ENCODE measurements at places on chromosomes 1 and 21.

DNA sequence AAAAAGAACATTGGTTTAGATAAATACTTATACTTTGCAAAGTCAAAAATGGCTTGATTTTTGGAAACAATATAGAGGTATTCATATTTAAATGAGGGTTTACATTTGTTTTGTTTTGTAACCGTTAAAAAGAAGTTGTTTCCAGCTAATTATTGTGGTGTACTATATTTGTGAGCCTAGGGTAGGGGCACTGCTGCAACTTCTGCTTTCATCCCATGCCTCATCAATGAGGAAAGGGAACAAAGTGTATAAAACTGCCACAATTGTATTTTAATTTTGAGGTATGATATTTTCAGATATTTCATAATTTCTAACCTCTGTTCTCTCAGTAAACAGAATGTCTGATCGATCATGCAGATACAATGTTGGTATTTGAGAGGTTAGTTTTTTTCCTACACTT is 65.3 kb upstream of the SAMD13 start:
- DNase-seq, result no peak

DNA sequence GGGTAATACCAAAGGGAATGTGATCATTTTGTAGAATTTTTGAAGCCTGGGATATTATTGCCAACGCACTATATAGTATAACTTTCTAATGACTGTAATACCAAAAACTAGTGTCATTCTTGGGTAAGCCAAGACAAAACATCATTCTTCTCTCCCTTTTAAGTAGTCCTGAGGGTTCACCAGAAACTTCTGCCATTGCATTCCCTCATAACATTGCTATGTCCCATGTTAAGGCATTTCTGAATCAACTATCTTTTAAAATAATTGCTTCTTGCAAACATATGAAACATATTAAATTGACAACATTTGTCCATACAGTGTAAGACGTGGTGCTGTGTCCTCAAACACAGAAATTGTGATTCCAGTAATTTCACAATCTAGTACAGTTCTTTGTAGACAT is 29.9 kb upstream of the C1orf21 start:
- no peak for DNase-seq

- no peak for DNase-seq
Measured at GRCh38 chr1:164838786-164839185, 279.8 kb downstream of the PBX1 start.

DNA sequence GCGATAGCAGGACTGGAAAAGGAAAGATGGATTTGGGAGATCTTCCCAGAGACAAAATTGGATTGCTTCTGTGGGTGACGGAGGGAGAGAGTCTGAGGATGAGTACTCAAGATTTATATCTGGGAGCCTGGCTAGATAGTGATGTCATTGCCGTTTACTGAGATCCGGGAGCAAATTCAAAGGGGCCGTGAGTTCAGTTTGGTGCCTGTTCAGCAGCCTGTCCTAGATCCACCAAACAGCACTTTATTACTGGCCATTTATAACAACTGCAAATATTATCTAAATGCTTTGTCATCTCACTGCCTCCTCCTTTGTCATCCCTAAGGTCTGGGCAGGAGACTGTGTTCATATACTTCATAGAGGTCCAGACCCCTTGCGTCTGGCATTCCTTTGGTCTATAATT is 29.2 kb downstream of the MAPKAPK2 start:
- DNase-seq, result no peak

DNA sequence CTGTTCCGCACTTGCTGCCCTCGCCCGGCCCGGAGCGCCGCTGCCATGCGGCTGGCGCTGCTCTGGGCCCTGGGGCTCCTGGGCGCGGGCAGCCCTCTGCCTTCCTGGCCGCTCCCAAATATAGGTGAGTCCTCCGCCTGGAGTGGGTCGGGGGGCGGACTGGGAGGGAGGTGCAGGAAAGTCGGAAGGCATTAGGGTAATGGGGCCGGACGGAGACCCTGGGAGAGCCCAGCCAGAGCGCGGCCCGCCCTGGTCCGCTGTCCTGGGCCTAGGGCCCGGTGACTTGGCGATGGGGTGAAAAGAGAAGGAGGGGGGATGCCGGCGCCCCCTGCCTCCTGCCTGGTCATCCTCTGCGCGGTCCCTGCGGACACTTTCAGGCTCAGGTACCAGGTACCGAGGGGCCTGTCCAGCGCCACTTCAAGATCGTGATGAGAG is 243 bp downstream of the ADAM15 start:
- DNase-seq, result no peak

- no peak for DNase-seq
Measured at GRCh38 chr1:210751911-210752310, 382.0 kb downstream of the KCNH1 start.

DNA sequence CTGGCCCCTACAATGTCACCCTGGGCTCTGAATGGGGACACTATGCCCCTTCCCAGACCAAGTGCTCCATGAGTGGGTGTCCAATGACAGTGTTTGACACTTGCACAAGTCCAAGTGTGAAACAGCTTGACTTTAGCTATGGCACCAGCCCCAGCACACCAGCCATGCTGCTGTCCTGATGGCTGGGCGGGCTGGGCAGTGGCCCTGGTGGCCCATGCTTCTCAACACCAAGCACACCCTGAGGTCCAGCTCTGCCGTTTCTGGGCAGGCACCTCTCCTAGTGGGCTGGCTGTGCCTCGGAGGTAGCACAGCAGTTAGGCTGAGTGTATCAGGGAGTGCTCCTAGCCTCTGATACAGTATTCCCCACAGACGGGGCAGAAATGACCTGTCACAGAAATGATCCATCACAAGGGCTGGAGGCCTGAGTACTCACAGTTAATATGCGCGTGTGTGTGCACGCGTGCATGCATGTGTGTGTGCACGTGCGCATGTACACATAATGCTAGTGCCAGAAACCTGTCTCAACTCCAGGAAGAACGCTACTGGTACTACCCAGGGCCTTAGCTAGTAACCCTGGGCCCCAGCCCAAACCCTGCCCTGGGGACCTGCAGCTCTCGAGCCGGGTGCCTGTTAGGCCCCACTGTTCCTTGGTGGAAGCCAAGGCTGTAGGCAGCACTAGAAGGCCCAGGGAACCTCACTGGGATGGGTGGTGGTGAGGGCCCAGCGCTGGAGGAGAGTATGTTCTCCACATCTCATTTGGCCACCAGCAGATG is 134.0 kb downstream of the DMRTB1 start:
- peak; percentile 14 for DNase-seq

DNA sequence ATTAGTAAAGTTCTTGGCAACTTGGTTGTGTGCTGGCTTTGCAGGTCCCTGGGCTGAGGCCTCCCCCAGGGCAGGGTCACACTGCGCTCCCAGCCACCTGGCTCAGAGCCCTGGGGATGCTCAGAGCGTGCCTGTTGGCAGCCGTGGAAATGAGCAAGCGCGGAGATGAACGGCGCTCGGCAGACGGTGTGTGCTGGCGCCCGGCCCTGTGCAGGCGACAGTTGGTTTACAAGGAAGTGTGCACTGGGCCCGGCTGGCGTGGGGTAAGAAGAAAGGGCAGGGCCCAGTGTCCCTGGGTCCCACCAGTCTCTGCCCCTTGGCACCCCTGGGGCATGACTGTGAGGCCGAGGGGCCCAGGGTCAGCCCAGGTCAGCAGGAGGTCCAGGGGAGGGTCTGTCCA is 25.7 kb upstream of the PEX10 start:
- no peak for DNase-seq

GRCh38 chr1:54340878-54341277 is 65.3 kb downstream of the SSBP3 start:
- no peak for DNase-seq

DNA sequence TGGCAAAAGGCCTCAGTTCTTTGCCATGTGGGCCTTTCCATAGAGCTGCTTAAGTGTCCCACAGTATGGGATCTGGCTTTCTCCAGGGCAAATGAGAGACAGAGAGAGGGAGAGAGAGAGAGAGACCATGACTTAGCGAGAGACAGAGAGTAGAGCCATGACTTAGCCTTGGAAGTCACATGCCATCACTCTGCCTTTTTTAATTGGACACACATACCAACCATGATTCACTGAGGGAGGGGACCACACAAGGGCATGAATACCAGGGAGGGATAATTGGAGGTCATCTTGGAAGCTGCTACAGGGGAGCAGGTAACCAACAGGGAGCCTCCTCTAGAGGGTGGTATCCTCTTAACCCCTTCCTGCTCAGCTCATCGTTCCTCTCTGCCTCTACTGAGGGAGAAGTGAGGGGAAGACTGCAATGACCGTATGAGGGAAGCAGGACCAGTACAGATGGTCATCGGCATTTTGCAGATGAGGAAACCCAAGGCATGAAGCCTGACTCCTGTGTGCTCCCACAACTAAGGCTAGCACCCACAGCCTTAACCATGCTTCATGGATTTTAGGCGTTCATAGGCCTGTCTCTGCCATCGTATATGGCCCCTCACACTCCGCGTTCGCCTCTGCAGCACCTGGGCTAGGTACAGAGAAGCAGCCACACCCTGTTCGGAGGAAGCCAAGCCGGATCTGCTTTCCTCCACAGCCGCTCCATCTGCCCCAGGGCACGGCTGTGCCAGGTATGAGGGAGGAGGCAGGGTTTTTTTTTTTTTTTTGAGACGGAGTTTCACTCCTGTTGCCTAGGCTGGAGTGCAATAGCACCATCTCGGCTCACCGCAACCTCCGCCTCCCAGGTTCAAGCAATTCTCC is 38.6 kb downstream of the MEF2D start:
- DNase-seq, result no peak

DNA sequence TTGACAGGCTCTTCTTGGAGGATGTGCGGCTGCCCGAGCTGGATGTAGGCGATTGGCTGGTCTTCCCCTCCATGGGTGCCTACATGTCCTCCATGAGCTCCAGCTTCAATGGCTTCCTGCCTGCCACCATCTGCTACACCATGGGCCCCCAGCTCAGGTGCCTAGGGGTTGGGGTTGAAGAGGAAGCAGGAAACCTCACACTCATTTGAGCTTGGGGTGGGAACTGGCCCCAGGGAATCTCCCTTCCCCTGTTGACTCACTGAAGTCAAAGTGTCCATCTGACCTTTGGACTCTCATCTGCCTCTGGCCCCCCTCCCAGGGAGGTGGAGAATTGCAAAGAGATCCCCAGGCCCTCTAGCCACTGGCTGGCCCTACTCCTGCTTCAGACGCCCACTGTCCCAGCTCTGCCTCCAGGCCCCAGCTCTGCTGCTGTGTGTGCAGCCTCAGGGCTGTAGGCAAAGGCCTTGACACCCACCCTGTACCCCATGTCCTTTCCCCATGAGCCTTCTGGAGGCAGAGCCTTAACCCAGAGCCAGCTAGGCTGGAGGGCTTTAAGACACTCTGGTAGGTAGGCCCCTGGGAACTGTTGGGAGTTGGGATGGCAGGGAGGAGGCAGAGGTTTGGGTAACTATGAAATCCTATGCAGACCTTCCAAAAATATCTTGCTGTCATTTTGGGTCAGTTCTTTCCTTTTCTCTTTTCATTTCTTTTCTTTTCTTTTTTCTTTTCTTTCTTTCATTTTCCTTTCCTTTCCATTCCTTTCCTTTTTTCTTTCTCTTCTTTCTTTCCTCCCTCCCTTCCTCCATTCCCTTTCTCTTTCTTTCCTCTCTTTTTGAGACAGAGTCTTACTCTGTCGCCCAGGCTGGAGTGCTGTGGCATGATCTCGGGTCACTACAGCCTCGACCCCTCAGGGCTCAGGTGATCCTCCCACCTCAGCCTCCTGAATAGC is 66.9 kb upstream of the TINAGL1 start:
- no peak for DNase-seq

DNA sequence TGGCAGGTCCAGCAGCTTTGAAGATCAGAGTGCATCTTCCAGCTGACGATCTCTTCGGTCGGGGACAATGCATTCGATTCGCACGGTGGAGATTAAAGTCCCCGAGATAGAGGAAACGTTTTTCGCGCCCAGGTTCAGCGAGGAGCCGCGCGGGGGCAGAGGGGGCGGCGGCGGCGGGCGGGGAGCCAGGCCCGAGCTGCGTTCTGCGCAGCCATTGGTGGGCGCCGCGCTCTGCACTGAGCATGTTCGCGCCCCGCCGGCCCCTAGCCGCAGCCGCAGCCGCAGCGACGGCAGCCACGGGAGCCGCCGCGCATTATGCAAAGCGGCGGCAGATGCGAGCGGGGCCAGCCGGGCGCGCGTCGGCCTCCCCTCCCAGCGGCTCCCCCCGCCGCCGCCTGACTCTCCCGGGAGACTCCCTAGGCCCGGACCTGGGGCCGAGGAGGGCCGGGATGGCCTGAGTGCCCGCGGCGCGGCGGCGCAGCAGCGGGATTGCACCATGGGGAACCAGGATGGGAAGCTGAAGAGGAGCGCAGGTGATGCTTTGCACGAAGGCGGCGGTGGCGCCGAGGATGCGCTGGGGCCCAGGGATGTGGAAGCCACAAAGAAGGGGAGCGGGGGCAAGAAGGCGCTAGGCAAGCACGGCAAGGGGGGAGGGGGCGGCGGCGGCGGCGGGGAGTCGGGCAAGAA is at the start of gene FMN2:
FMN2 (plus strand) TSS at position 270 of the 687 bp plus-strand sequence; CDS start at position 497, 227 bp downstream.
- no peak for DNase-seq

GRCh38 chr1:180778782-180779398 is 133.8 kb upstream of the KIAA1614 start:
- no peak for DNase-seq

- peak; percentile 55 for DNase-seq
Measured at GRCh38 chr1:110673197-110673701, 1.5 kb downstream of the KCNA3 start.

- DNase-seq, result no peak
Measured at GRCh38 chr1:208134491-208134890, 109.7 kb downstream of the PLXNA2 start.

DNA sequence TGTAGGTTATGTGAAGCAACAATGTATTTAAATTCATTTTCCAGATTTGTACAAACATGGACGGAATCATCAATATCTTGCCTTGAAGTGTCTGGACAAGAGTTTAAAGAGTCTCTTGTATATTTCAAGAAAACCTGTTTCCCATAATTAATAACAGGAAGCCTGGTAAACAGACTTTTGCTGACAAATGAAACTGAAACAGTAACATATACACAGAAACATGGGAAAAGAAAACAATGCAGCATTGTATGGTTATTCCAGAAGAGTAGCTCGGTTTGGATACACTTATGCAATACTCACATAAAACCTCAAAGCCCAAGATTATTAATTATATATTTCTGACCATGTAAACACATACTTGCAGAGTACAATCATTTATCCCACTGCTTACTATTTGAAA is 265.5 kb downstream of the PTPRC start:
- DNase-seq, result no peak

DNA sequence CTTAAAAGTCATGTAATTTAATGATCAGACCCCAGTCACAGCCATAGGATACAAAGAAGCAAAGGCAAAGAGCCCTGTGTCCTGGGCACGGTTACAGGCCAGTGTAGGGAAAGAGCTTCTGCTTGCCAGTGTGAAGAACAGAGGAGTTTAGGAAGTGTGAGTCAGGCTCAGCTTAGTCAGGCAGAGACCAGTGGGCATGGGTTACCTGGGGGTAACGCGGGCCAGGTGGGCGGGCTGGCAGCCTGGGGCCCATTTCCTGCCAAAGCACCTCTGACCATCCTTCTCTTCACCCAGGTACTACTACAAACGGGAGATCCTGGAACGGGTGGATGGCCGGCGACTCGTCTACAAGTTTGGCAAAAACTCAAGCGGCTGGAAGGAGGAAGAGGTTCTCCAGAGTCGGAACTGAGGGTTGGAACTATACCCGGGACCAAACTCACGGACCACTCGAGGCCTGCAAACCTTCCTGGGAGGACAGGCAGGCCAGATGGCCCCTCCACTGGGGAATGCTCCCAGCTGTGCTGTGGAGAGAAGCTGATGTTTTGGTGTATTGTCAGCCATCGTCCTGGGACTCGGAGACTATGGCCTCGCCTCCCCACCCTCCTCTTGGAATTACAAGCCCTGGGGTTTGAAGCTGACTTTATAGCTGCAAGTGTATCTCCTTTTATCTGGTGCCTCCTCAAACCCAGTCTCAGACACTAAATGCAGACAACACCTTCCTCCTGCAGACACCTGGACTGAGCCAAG is 4.7 kb downstream of the ELF3 start:
- DNase-seq, result no peak

- DNase-seq, result no peak
Measured at GRCh38 chr1:81349194-81349965, 451.4 kb upstream of the ADGRL2 start.
